ENCODE measurements at places on chromosomes 7 and 10.

GRCh38 chr7:94266238-94266644 is 128.5 kb upstream of the COL1A2 start:
- DNase-seq: no peak

GRCh38 chr10:79382491-79382941 is 35.2 kb downstream of the PPIF start:
- no peak for DNase-seq

- no peak for DNase-seq
These were observed 652 bp upstream of the VPS26A start for GRCh38 chr10:69123306-69123746.

DNA sequence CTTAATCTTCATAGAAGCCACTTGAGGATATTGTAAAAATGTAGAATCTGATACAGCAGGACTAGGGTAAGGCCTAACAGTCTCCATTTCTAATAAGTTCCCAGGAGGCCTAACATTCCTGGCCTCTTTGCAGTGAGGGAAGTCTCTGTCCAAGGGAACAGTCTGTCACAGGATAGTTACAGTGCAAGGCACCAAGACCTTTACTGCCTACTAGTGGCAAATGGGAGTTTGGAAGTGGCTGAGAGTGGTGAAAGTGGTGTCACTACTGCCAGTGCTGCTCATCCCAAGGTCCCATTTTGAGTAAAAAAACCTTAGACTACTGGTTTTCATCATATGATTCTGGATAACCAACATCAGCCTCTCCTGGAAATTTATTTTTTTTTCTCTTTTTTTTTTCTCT is 619.5 kb upstream of the SEMA3D start:
- DNase-seq: no peak

GRCh38 chr10:59829024-59829423 is 75.8 kb upstream of the MRLN start:
- no peak for DNase-seq

GRCh38 chr10:117334926-117335325 is 40.3 kb downstream of the PDZD8 start:
- DNase-seq: no peak

DNA sequence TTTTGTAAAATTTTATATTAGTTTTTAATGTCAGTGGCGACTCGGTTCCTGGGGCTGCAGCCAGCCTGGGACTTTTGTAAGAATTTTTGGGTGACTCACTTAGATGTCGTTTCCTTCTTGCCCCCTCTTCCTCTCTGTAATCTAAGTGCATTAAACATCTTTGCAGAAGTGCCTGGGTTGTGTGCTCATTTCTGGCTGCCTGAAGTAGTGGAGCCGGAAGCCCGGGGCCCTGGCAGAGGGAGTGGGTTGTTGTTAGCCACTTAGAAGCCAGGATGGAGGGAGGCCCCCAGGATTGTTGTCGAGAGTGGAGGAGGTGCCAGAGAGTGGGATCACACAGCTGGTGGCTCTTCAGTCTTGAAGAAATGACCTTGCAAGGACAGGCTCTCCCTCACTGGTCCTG is 11.0 kb upstream of the TRIM8 start:
- no peak for DNase-seq

- no peak for DNase-seq
These were observed 76.2 kb downstream of the VIPR2 start for GRCh38 chr7:159068488-159068811.

DNA sequence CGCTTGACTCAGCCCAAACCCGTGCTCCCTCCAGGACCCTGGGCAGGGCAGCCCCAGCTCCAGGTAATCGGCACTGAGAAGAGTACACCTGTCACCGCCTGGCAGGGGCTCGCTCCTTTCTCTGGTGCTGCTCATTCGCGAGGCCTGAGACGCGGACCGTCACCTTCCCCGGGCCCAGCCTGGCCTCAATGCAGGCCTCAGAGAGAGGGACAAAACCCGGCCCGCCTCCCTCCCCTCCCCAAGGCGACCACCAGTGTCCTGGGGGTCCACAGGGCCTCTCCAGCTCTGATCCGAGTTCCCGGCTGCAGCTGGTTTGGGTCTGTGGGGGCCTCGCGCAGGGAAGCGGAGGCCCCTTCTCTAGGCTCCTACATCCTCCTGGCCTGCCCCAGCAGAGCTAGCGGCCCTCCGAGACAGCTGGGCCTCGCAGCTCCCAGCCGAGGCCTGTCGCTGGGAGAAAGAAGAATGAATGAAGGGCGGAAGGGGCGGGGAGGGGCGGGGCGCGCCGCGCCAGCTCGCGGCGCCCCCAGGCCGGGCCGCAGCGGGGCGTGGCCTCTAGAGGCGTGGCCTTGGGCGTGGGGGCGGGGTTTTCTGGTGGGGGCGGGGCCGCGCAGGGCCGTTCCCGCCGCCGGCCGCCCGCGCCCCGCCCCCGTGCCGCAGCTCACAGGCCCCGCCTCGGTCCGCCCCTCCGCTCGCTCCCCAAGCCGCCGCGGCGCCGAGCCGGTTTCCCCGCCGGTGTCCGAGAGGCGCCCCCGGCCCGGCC is at the start of gene LIMK1:
Gene LIMK1 (plus strand): TSS at position 688 of the 760 bp plus-strand sequence. CDS start 187 bp downstream, outside the sequence.
- DNase-seq: peak; percentile 70

DNA sequence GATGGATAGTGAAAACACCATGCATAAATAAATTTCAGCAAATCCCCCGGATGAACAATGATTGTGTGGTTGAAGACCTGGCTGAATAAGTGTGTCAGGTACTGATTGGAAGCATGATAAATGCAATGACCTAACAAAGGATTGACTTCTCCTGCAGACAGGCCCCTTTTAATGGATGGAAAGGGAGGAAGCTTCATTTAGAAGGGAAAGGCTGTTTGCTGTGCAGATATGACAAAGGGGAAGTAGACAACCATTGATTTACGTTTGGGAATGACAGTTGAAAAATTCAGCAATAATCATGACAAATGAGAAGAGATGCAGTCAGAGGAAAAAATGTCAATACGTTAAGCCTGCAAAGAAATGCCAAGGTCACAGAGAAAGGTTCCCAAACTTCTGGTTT is 503.8 kb downstream of the LRMDA start:
- DNase-seq: no peak

- no peak for DNase-seq
These were observed 299.4 kb downstream of the SNX13 start for GRCh38 chr7:17640730-17641377.

DNA sequence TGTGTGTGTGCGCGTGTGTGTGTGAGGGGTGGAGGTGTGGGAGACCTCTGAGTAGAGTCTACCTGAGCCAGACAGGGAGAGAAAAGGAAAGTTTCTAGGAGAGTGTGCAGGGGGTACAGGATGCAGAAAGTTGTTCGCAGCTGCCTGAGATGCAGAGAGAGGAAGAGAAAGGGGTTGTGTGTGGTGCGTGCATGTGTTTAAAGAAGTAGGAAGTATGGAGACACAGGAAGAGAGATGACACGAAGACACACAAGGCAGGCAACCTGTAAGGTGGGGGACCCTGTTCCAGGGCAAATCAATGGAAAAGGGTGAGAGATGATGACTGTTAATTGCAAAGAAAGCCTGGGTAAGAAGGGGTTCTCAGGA is 52.2 kb downstream of the C10orf105 start:
- no peak for DNase-seq

DNA sequence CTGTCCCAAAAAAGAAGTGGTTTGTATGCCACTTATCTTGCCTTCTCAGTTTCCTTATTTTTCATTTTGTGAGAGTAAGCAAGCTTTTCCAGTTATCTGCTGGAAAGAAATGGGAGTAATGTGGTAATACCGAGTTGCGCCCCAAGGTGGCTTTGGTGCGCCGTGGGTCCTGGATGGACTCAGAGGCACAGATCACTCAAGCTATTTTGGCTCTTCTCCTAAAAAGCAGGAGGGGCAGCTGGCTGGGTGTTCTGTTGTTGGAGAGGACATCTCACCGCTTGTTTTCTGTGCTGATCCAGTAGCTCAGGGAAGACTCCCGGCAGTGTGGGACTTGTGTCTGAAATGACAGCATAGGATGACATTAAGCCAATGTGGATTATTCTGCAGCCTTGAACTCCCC is 16.4 kb downstream of the PRKRIP1 start:
- no peak for DNase-seq

DNA sequence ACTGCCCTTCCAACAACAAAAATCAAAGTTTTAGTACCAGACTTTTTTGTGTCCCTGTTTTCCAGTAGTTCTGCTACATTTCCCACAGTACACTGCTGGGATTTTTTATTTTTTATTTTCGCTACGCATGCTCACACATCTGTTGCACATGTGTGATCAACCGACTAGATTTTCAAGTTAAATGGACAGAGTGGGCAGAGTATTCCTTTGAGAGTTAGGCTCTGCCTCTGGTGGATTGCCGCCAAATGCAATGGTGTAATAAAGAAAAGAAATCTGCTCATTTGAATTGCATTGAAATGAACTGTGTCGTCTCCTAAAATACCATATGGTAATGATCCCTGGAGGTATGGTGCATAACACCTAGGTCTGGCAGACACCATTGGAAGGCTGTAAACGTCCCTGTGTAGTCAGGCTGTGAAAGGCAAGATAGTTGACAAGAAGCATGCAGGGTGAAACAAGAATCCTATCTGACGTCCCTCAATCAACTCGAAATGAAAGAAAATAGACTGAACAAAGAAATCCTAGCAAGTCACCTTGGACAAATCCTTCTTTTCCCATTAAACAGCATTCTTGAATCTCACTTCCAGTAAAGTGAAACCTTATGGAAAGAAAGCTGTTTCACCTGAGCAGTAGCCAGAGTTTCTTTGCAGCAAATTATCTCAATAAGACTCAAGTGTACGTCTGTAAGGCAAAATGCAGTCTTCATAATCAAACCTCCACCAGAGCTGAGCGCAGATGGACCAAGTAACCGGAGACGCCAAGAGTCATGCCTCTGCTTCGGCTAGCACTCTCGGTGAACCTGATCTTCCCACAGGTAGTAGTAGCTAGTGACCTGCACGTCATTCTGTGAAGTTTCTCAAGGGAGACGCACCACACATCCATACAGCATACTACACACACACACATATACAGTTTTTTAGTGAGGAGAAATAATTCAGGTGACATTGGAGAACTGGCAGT is 357.3 kb downstream of the CRPPA start:
- DNase-seq: no peak

DNA sequence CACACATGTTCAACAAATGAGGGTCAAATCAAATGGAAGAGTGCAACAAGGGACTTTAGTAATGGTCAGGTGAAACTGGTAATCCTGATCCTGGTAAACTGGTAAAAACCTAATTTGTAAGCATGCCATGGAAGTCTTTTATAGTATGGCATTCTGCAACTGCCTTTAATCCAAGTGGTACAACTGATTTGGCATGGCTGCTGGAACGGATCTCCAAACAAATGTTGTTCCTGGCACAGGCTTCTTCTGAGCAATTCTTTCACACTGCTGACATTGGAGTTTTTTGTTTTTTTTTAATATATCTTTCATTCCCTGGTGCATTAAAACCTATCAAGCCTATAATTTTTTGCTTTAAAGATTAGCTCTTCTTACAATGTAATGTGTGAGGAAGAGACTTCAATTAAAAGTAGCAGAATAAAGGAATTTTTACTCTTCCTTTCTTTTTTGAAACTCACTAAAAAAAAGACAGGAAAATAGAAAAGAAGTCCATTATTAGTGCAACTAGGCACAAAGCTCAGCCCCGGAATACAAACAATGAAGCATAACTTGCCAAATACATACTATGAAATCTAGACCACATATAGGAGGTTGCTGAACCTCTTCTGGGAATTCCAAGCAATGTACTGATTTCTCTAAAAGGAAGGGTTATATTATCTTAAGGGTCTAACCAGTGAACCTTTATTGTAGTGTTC is 79.3 kb upstream of the OIT3 start:
- no peak for DNase-seq

DNA sequence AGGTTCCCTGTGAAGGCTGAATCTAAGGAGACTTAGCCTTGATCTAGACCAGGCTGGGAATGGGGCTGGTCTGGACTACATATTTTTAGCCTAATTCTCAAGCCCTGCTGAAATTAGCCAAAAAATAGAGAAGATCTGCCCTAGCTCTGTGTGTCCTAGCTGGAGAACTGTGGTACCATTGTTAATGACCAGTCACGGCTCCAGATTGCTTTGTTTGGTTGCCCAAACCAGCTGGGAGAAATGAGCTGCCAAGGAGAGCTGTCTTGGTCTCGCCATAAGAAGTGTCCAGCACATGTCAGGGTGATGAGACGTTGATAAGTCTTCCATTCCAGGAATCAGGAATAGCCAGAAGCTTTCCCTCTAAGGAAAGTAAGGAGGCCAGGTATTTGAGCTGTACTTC is 20.7 kb downstream of the GBX1 start:
- no peak for DNase-seq

GRCh38 chr10:35308809-35309208 is 27.5 kb upstream of the CCNY start:
- no peak for DNase-seq

DNA sequence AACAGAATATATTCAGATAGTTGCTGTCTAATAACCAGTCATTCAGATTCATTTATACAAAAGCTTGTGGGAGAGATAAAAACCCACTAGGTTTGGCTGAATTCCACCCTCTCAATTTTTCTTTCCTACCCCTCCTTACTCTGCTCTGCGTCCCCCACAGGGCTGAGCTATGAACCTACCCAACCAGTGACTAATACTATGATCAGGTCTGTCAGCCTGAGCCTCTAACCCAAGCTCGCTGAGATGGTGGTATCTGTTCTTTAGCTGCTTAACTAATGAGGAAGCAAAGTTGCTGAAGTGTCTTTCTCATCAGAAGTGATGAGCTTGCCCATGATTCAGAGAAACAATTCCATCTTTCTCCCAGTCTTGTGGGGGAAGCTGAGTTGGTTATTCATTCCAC is 248.7 kb upstream of the GPR26 start:
- no peak for DNase-seq

DNA sequence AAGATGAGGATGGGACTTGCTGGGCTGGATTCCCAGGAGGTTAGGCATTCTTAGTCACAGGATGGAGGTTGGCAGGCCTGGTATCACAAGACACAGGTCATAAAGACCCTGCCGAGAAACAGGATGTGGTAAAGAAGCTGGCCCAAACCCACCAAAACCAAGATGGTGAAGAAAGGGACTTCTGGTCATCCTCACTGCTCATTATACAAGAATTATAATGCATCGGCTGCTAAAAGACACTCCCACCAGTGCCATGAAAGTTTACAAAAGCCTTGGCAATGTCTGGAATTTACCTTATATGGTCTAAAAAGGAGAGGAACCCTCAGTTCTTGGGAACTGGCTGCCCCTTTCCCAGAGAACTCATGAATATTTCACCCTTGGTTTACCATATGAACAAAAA is 345.5 kb upstream of the POM121L12 start:
- DNase-seq: no peak

- no peak for DNase-seq
These were observed 402.0 kb upstream of the ZWINT start for GRCh38 chr10:56763090-56763489.

- no peak for DNase-seq
These were observed 5.4 kb downstream of the INMT start for GRCh38 chr7:30757342-30757692.
